ENCODE measurements at places on chromosomes 13 and 19. TPM values are rescaled to one million over a fixed set of nuclear protein-coding genes. Genes with fewer than 3 reads are reported as not detected.

- no peak for DNase-seq
- no peak overlapping the region for H3K4me3 ChIP-seq
- H3K27ac ChIP-seq: no peak overlapping the region
- no peaks in the 10 kb centered on the region for H3K4me1 ChIP-seq
- no peaks in the 10 kb centered on the region for H3K36me3 ChIP-seq
Observed at GRCh38 chr19:29422486-29423085, 103.2 kb upstream of the VSTM2B start.

DNA sequence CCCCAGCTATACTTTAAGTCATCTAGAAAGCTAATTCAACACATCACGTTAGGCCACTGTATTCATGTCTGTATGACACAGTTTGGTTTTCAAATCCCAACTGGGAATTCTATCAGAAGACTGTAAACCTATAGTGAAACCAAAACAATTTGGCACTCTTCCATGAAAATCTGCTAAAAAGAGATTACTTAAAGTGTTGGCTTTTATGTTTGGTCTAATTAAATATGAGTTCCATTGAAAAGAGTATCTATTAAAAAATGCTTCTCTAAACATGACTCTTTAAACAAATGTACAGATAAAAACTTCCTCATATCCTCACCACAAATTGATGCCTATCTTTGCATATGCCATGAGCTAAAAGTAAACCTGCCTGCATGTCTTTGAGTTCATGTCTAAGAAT is 25.4 kb downstream of the PCDH9 start:
- H3K4me1 ChIP-seq: no peaks in the 10 kb centered on the region
- DNase-seq: no peak
- no peaks in the 10 kb centered on the region for H3K36me3 ChIP-seq
- no peak overlapping the region for H3K4me3 ChIP-seq
- H3K27me3 ChIP-seq: no peaks in the 10 kb centered on the region

GRCh38 chr13:53138376-53139036 is 109.9 kb downstream of the OLFM4 start:
- no peak for DNase-seq
- no peaks in the 10 kb centered on the region for H3K4me1 ChIP-seq
- H3K36me3 ChIP-seq: no peaks in the 10 kb centered on the region
- H3K4me3 ChIP-seq: no peak overlapping the region

GRCh38 chr19:19059837-19060611 is 3.8 kb upstream of the SLC25A42 start:
- no peak overlapping the region for H3K4me3 ChIP-seq
- no peaks in the 10 kb centered on the region for H3K36me3 ChIP-seq
- no peaks in the 10 kb centered on the region for H3K27me3 ChIP-seq
- no peak for DNase-seq

- H3K4me3 ChIP-seq: no peak overlapping the region
- no peak for DNase-seq
- H3K4me1 ChIP-seq: peaks cover 28% of the 10 kb centered on the region
- no peak overlapping the region for H3K27ac ChIP-seq
- no peaks in the 10 kb centered on the region for H3K36me3 ChIP-seq
Observed at GRCh38 chr19:6239401-6239844, 40.4 kb downstream of the MLLT1 start.

DNA sequence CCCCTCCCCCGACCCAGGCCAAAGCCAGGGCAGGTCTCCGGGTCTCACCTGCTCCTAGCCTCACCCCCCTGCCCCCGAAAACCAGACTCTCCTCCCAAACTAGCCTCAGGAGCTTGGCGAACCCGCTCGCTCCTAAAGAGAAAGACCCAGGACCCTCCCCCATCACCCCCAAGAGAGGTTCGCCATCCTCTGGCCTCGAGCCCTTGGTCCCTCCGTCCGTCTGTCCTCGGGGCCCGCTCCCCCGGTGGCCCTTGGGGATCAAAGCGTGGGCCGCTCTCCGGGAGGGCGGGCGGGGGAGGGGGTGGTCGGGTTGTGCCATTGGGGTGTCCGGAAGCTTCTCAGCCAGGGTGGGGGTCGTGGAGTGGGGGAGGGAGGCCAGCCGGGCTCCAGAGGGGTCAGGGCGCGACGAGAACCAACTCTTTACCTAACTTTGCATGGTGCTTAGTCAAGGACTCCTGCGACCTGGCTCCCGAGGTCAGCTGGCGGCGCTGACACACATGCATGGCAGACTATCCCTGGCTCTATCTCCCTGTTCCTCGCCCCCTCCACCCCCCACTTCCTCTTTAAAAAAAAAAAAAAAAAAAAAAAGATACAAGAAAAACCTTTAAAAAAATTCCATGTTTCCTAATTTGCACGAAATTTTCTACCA is 15.6 kb downstream of the SMIM24 start:
- H3K27ac ChIP-seq: no peak overlapping the region
- no peaks in the 10 kb centered on the region for H3K27me3 ChIP-seq
- no peaks in the 10 kb centered on the region for H3K36me3 ChIP-seq

- peak overlapping the region; percentile 27 for H3K27ac ChIP-seq
- peaks cover 12% of the 10 kb centered on the region for H3K36me3 ChIP-seq
- no peaks in the 10 kb centered on the region for H3K27me3 ChIP-seq
- no peak for DNase-seq
- H3K4me1 ChIP-seq: peaks cover 30% of the 10 kb centered on the region
Observed at GRCh38 chr13:99459099-99459850, 42.0 kb upstream of the TM9SF2 start.

DNA sequence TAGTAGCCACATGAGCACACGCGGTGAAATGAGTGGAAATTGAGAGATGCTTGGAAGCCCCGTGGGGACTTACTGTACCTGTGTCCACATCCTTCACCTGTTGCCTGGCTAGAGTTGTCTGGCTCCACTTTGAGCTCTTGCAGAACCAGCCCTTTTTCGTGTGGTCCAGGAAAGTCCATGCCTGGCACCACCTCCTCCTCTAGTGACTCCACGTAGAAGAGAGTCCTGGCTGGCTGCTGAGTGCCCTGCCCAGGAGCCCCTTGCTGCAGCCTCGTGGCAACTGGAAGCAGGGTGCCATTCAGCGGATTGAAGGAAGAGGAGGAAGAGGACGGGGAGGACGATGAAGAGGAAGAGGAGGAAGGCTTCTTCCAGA is 515 bp upstream of the ATXN8OS start:
- no peaks in the 10 kb centered on the region for H3K36me3 ChIP-seq
- H3K4me3 ChIP-seq: no peak overlapping the region
- no peaks in the 10 kb centered on the region for H3K27me3 ChIP-seq
- H3K27ac ChIP-seq: no peak overlapping the region
- no peak for DNase-seq
- H3K4me1 ChIP-seq: no peaks in the 10 kb centered on the region

- peak overlapping the region; percentile 4 for H3K4me3 ChIP-seq
- no peak for DNase-seq
Observed at GRCh38 chr19:49820125-49820524, 2.0 kb downstream of the MED25 start.

DNA sequence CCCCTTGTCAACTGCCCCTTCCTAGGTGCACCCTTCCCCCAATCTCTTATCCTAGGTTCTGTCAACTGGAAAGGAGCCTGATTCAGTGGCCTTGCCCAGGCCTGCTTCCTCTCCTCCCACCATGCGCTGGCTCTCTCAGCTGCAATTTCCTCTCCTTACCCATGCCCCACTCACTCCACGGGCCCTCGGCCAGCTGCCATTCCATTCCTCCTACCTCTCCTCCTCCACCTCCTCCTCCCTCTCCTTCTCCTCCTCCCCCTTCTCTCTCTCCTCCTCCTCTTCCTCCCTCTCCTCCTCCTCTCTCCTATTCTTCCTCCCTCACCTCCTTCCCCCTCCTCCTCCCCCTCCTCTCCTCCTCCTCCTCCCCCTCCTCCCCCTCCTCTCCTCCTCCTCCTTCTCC is 9.6 kb upstream of the TIMM44 start:
- H3K4me3 ChIP-seq: no peak overlapping the region
- H3K27ac ChIP-seq: no peak overlapping the region
- H3K36me3 ChIP-seq: no peaks in the 10 kb centered on the region
- no peaks in the 10 kb centered on the region for H3K4me1 ChIP-seq

GRCh38 chr19:55553217-55554182 is 8.2 kb upstream of the SBK3 start:
- peaks cover 6% of the 10 kb centered on the region for H3K27me3 ChIP-seq
- no peak for DNase-seq
- H3K4me1 ChIP-seq: peaks cover 2% of the 10 kb centered on the region
- no peak overlapping the region for H3K4me3 ChIP-seq

DNA sequence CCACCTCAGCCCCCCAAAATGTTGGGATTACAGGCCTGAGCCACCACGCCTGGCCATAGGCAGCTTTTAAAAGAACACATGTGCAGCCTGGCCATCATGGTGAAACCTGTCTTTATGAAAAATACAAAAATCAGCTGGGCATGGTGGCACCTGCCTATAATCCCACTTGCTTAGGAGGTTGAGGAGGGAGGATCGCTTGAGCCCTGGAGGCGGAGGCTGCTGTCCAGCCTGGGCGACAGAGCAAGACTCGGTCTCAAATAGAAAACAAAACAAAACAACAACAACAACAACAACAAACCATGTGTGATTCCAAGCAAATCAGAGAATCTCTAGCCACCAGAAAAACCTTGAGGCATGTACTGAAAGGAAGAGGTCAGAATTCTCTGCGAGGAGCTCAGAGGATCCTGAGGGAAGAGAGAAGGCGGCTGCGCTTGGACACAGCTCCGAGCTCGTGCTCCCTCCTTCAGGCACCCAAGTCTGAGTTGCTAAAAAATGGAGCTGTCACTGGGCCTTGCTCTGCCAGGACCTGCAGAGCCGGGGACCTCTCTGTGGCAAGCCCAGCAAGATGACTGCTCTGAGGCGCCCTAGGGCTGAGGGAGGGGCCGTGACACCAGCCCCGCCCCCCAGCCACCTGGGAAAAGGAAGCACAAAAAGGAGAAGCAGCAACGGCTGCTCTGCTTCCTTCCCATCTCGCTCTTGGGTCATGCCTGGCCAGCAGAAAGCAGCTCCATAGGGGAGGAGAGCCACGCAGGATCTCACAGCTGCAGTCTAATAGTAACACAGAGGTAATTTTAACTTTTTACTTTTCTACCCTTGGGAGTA is at the start of gene ARL11:
Gene ARL11 (plus strand): TSS at position 677 of the 822 bp plus-strand sequence. CDS start 1,941 bp downstream, outside the sequence.
- peak; percentile 76 for DNase-seq
- H3K4me1 ChIP-seq: peaks cover 16% of the 10 kb centered on the region
- H3K27me3 ChIP-seq: no peaks in the 10 kb centered on the region
- peak within 1 kb of the TSS; percentile 69 for H3K27ac ChIP-seq
- peak within 1 kb of the TSS; percentile 82 for H3K4me3 ChIP-seq

- DNase-seq: no peak
- H3K27ac ChIP-seq: no peak overlapping the region
- H3K27me3 ChIP-seq: no peaks in the 10 kb centered on the region
- H3K36me3 ChIP-seq: no peaks in the 10 kb centered on the region
Observed at GRCh38 chr13:25943081-25943480, 108.7 kb downstream of the SHISA2 start.

GRCh38 chr13:51643882-51644281 is 59.6 kb downstream of the WDFY2 start:
- no peaks in the 10 kb centered on the region for H3K27me3 ChIP-seq
- peaks cover 33% of the 10 kb centered on the region for H3K4me1 ChIP-seq
- no peak for DNase-seq
- H3K4me3 ChIP-seq: no peak overlapping the region
- no peak overlapping the region for H3K27ac ChIP-seq

DNA sequence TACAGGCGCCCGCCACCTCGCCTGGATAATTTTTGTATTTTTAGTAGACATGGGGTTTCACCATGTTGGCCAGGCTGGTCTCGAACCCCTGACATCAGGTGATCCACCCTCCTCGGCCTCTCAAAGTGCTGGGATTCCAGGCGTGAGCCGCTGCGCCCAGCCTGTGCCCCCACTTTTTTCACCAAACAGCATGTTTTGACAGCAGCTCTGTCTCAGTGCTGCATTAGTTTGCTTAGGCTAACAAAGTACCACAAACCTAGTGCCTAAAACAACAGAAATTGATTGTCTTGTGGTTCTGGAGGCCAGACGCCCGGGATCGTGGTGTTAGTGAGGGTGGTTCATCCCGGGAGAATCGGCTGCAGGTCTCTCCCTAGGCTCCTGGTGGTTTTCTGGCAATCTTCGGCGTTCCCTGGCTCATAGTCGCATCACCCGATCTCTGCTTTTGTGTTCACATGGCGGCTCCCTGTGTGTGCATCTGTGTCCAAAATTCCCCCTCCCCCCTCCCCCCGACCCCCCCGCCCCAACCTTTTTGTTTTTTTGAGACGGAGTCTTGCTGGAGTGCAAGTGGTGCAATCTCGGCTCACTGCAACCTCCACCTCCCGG is 30.0 kb downstream of the MYH14 start:
- no peaks in the 10 kb centered on the region for H3K36me3 ChIP-seq
- no peak overlapping the region for H3K27ac ChIP-seq
- H3K4me3 ChIP-seq: no peak overlapping the region
- no peak for DNase-seq
- no peaks in the 10 kb centered on the region for H3K4me1 ChIP-seq
- H3K27me3 ChIP-seq: no peaks in the 10 kb centered on the region

DNA sequence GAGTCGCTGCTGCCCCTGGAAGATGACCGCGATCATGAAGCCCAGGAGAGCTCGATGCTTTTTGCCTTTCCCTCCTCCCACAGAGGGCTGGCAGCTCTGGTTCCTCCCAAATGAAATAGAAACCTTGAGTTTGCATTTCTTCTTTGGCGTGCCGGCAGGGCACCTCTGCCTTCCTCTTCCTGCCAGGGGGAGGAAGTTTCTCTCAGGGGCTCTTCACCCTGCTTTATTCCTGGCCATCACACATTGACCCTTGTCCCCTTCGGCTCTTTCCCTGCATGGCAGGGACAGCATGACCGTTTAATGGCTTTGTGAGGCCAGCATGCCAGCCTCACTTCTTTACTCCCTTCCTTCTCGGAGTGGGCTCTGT is 47.9 kb downstream of the ACTN4 start:
- H3K27ac ChIP-seq: peak overlapping the region; percentile 52
- no peak for DNase-seq
- no peaks in the 10 kb centered on the region for H3K27me3 ChIP-seq
- peaks cover 12% of the 10 kb centered on the region for H3K36me3 ChIP-seq
- H3K4me3 ChIP-seq: no peak overlapping the region

DNA sequence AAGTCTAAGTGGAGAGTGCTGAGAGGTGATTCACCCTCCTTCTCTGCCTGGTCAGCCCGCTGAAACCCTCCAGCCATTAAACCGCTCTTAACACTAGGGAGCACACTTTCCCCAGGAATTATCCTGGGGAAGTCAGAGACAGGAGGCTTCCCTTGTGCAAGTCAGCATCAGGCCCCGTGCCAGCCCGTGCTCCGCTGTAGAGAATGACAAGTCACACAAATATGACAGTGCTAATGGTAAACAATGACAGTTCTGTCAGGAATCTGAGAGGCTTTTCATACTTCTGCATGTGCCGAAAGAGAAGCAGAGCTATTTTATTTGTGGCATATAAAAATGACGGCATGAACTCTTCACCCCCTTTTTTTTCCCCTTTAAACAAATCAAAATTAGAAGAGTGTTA is 816.9 kb upstream of the SLC10A2 start:
- H3K27me3 ChIP-seq: no peaks in the 10 kb centered on the region
- H3K27ac ChIP-seq: no peak overlapping the region
- no peaks in the 10 kb centered on the region for H3K4me1 ChIP-seq
- no peak overlapping the region for H3K4me3 ChIP-seq
- no peaks in the 10 kb centered on the region for H3K36me3 ChIP-seq

- H3K27ac ChIP-seq: no peak overlapping the region
- no peak overlapping the region for H3K4me3 ChIP-seq
- no peak for DNase-seq
Observed at GRCh38 chr19:47102346-47103060, 11.1 kb downstream of the ZC3H4 start.

GRCh38 chr13:21849323-21849722 is 178.4 kb downstream of the FGF9 start:
- peak; percentile 43 for DNase-seq
- no peaks in the 10 kb centered on the region for H3K4me1 ChIP-seq
- H3K27ac ChIP-seq: no peak overlapping the region
- H3K4me3 ChIP-seq: no peak overlapping the region

Gene ZMYM5
- 16.9 TPM for total RNA-seq

Gene ZNF865
- 14.4 TPM for total RNA-seq

Gene GTF2F1
- 77.4 TPM for total RNA-seq

Gene STOML3
- total RNA-seq: not detected

Gene NLRP9
- not detected for total RNA-seq

Gene KLK14
- total RNA-seq: 0.61 TPM

Gene KATNAL1
- total RNA-seq: 38.2 TPM

Gene POLR1G
- 12.2 TPM for total RNA-seq
